NCI-H2171 (cell line): ENCODE measurements at places on chromosomes 7 and 10.

DNA sequence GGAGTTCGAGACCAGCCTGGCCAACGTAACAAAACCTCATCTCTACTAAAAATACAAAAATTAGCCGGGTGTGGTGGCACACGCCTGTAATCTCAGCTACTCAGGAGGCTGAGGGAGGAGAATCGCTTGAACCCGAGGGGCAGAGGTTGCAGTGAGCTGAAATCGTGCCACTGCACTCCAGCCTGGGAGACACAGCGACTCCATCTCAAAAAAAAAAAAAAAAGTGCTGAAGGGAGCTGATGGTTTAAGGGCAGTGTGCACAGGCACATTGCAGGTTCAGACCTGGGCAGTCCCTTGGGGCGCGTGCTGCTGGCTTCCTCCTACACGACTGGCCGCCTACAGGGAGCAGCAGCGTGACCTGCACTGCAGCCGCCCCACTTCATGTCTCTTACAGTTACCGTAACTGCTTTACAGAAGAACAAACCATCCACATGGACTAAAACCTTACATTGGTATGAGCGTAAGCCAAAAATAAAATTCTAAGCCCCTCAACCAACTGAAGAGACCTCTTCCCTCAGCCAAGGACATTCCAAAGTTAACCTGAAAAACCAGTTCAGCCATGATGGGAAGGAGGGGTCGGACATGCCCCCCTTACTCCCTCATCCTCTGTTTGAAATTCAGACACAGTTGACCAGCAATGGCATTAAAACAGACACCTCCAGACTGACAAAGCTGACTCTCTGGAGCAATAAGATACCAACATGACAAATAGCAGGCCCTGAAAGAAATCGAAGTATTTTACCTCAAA is 262.2 kb downstream of the ZMYND11 start:
- DNase-seq, result no peak

DNA sequence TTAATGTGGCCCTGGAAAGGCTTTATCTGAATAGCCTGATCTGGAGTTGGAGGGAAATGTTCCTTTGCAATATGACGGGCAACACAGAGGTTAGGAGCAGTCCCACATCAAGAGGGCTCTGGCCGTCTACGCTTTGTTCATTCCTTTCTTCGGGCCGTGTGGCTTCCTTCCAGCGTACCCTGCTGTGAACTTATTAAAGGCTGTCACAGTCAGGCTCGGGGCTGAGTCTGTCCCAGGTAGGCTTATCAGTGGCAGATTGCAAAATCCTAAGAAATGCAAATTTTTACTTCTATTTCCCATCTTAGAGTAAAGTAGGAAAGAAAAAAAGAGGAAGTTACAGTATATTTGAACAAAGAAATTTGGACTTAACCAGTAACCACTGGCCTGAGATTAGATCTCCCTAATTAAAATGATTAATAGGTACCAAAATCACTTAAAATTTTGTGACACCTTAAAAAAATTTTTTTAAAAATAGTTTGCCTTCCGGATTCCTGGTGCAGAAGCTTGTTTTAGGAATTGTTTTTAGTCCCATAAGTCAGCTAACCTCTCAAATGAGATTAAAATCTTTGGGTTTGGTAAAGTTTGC is 453.1 kb upstream of the MKI67 start:
- DNase-seq, result no peak

- no peak for DNase-seq
Observed at GRCh38 chr10:60312818-60313588, 76.7 kb downstream of the ANK3 start.

GRCh38 chr10:104323085-104323484 is 15.2 kb downstream of the ITPRIP start:
- no peak for DNase-seq

GRCh38 chr10:66654861-66655260 is 271.0 kb upstream of the LRRTM3 start:
- no peak for DNase-seq
